Left renal cortex interstitium (tissue), 4 donors: ENCODE measurements at places on chromosomes 13 and 19. TPM values are rescaled to one million over a fixed set of nuclear protein-coding genes. Genes with fewer than 3 reads are reported as not detected.

DNA sequence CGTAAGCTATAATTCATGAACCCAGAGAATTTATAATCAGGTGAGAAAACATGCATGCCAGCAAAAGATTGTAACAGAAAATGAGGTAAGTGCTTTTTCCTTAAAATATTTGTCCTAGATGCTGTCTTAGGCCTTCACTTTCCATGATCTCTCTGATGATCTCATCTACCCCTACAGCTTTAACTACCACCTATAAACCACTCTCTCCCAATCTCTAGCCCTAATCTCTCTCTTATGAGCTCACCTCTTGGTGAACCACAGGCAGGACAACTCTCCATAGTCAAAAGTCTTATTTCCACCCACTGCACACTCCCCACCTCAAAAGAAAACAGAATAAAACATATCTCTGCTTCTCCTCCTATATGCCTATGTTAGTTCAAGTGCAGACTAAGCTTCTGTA lies 137.1 kb downstream of the SLC7A1 start:
- DNase-seq: no peak

GRCh38 chr13:101763191-101763590 lies 310.7 kb downstream of the ITGBL1 start:
- no peak for DNase-seq

GRCh38 chr13:76684336-76684735 lies 201.9 kb downstream of the KCTD12 start:
- DNase-seq: no peak

GRCh38 chr19:11463391-11463790 lies 17.5 kb downstream of the ELAVL3 start:
- DNase-seq: no peak

DNA sequence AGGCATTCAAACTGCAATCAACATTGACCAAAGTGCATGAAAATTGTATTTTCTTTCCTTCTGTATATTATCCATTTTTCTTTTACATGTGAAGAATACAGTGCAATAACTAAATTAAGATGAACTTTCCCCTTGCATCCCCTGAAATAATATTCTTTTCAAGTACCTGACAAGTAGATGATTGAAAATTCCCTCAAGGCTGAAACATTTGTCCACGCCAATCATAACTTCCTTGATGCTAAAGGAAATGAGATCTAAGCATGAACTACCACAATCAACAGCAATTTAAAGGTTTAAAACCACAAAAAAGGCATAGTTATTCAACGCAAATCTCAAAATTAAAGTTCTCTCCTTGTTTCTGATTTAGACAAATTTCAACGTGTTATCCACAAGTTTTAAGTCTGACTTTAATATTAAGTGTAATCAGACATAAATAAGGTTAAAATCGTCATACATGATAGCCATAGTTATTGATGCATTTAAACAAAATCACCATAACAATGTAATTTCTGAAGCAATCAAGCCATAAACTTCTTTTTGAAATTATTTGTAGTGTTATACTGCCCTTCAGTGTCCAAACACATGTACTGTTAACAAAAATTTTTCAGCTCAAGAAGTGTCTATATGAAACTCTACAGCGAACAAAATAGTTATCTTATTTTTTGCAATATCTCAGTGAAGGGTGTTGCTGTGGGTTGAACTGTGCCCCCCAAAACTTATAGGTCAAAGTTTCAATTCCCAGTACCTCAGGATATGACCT lies 169.5 kb downstream of the DCLK1 start:
- no peak for DNase-seq

The PRR12 gene
- 32.6 TPM for polyA plus RNA-seq

DNA sequence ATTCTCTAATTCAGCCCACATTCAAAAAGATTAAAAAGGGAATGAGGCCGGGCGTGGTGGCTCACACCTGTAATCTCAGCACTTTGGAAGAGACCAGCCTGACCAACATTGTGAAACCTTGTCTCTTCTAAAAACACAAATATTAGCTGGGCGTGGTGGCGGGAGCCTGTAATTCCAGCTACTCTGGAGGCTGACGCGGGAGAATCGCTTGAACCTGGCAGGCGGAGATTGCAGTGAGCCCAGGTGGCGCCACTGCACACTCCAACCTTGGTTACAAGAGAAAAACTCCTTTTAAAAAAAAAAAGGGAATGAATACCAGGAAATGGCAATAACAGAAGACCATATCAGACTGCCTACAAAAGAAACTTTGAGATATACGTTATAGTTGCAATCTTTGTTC lies 1244.5 kb downstream of the PCDH9 start:
- DNase-seq: no peak

- no peak for DNase-seq
Measured at GRCh38 chr19:30028118-30028991, 86.3 kb downstream of the URI1 start.

- no peak for DNase-seq
Measured at GRCh38 chr13:111401151-111401550, 80.7 kb downstream of the TEX29 start.

- DNase-seq: no peak
Measured at GRCh38 chr13:37369616-37370015, 229.0 kb downstream of the POSTN start.

DNA sequence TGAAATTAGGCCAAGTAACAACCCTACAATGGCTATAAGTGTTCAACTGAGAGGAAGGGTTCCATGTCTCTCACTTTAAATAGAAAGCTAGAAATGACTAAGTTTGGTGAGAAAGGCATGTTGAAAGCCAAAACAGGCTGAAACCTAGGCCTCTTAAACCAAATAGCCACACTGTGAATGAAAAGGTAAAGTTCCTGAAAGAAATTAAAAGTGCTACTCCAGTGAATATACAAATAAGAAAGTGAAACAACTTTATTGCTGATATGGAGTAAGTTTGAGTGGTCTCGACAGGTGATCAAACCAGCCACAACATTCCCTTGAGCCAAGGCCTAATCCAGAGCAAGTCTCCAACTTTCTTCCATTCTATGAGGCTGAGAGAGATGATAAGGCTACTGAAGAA lies 209.6 kb downstream of the KLF12 start:
- DNase-seq: no peak

The LILRA1 gene
- 0.32 TPM for polyA plus RNA-seq

GRCh38 chr13:77714119-77714755 lies 16.8 kb downstream of the SLAIN1 start:
- DNase-seq: no peak

- DNase-seq: no peak
Measured at GRCh38 chr13:49993666-49994065, 3.2 kb upstream of the TRIM13 start.

DNA sequence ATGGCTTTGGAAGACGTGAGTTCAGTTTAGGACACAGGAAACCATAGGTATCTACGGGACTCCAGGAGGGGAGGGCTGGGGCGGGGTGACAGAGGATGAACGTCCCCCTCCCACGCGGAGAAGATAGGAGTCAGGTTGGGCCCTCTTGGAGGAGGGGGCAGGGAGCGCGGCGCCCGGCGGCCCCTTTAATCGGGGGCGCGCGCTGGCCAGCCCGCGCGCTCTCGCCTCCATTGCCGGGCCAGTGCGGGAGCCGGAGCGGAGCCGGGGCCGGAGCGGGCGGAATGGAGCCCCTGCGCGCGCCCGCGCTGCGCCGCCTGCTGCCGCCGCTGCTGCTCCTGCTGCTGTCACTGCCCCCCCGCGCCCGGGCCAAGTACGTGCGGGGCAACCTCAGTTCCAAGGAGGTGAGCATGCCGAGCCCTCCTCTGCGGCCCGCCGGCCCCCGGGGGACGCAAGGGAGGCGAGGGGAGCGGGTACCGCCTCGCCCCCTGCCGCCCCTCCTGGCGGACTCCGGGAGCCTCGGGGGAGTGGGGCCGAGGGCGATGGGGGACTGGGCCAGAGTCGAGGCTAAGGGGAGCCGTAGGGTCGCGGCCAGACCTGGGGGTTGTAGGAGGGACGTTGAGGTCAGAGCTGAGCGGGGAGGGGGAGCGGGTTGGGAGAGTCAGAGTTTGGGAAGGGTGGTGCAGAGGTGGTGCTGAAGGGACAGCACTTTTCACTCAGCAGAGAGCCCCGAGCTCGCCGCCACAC lies at the start of gene TMEM145:
TMEM145 (plus strand) TSS at position 214 of the 744 bp plus-strand sequence; CDS start at position 282, 68 bp downstream.
- no peak for DNase-seq

DNA sequence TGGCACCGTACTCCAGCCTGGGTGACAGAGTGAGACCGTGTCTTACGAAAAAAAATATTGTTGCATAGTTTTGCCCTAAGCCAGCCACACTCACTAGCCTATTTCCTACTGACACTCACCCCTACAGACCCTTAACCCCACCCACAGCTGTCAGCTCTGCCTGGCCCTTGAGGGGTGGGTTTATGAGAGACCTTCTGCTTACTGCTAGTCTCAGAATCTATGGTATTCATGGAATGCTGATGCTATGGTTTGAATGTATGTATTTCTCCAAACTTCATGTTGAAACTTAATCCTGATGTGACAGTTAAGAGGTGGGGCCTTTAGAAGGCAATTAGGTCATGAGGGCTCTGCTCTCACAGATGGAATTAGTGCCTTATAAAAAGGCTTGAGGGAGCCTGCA lies 79.2 kb upstream of the LRCH1 start:
- no peak for DNase-seq

The SACS gene
- polyA plus RNA-seq: 11.5 TPM

DNA sequence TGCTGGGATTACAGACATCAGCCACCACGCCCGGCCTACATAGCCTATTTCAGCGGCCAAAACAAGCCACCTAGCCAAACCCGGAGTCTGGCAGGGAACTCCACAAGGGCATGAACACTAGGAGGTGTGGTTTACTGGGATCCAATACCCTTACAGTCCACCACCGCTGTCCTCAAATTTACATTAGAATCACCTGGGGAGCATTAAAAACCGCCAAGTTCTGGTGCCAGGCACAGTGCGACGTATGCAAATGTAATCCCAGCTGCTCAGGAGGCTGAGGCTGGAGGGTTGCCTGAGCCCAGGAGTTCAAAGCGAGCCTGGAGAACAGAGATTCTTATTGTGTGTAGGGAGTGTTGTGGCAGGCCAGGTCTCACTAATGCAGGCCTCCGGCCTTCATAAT lies 4.2 kb upstream of the AP1M1 start:
- no peak for DNase-seq

GRCh38 chr19:368630-369024 lies 24.0 kb upstream of the MIER2 start:
- DNase-seq: no peak

- DNase-seq: no peak
Measured at GRCh38 chr19:48874303-48875135, 2.3 kb downstream of the PPP1R15A start.

- no peak for DNase-seq
Measured at GRCh38 chr13:41428155-41428554, 29.2 kb upstream of the RGCC start.

DNA sequence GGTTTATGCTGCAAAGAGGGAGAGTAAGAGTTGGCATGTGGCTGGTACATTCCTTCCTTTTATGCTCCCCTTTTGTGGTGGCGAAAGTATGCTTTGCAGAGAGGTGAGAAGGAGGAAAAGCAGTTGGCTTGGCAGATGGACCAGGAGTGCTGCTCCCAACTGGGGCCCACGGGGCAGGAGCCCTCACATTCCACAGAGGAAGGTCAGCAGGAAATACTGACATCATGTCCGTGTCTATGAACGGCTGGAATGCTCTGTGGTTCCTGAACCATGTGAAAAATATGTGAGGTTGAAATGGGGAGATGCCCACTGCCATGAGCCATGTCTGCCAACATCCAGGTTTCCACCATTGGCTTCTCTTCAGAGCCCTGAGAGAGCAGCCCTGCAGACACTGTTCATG lies 33.3 kb upstream of the GAS6 start:
- DNase-seq: no peak

The ZNF700 gene
- polyA plus RNA-seq: 19.7 TPM

DNA sequence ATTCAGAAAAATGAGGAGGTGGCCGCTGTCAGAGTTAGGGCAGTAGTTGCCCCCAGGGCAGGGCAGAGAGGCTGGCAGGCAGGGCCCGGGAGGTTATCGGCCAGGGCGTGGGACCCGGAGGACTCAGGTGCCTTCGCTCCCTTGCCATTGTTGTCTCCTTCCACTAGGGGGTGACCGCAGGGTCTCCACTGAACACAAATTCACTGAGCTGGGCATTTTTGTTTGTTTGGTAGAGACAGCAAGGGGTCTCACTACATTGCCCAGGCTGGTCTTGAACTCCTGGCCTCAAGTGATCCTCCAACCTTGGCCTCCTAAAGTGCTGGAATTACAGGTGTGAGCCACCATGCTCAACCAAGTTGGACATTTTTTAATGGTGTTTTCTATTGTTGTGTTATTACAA lies 25.1 kb downstream of the CARS2 start:
- no peak for DNase-seq

DNA sequence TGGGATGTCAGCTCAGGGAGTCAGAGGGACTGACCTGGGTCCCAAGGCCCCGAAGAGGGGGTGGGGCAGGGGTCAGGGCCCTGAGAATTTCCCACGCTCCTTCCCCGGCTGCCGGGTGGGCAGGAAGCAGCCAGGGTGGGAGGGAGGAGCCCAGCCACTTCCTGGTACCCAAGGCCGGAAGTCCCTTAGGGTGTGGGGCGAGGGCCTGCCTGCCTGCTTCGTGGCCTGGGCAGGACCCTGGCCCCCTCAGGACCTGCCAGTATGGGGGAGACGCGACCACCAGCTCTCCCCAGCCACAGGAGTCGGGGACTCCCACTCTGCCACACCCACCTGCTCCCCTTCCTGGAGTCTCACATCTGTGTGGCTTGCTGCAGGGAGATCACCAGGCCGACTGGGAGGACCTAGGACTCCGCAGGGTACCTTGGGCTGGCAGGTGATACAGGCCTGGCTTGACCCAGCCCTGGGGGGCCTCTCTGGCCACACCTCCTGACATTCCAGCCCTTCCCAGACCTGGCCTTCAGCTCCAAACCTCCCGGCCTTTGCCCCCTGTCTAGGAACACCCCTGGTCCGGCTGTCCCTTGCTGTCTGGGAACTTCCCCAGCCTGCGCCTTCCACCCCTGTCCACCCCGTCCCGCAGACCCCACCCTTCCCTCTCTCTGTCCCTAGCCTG lies 9.8 kb upstream of the CIRBP start:
- no peak for DNase-seq

DNA sequence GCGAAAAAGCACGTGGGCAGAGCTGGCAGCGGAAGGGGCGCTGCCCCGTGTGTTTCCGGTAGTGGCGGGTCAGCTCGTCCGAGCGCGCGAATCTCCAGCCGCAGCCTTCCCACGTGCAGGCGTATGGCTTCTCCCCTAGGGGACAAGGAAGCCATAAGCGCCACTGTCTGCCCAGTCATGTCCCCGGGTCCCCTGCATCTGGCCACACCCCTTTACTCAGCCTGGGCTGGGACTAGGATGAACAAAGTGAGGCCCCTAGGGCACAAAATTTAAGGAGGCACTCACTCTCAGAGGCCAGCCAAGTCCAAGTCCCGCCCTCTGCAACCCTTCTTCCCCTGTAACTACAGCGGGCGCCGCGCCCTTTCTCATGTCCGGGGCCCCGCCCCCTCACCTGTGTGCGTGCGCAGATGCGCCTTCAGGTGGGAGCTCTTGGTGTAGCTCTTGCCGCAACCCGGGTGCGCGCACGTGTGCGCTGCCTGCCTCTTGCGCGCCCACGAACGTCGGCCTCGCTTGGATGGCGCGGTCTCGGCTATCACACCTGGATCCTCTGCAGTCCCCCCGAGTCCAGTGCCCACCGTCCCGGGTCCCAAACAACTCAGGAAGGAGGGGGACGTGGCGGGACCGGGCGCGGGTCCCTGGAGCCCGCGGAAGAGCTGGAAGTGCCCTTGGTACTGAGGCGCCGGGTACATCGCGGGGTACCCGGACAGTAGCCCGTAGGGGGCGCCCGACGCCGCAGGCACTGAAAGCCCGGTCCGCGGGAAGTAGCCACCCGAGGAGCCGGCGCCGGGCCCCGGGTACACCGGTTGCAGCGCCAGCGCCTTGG lies 1.9 kb downstream of the KLF1 start:
- DNase-seq: no peak

The ATXN8OS gene
- polyA plus RNA-seq: 0.27 TPM
